ACHN (cell line): ENCODE measurements at places on chromosomes 13 and 19.

DNA sequence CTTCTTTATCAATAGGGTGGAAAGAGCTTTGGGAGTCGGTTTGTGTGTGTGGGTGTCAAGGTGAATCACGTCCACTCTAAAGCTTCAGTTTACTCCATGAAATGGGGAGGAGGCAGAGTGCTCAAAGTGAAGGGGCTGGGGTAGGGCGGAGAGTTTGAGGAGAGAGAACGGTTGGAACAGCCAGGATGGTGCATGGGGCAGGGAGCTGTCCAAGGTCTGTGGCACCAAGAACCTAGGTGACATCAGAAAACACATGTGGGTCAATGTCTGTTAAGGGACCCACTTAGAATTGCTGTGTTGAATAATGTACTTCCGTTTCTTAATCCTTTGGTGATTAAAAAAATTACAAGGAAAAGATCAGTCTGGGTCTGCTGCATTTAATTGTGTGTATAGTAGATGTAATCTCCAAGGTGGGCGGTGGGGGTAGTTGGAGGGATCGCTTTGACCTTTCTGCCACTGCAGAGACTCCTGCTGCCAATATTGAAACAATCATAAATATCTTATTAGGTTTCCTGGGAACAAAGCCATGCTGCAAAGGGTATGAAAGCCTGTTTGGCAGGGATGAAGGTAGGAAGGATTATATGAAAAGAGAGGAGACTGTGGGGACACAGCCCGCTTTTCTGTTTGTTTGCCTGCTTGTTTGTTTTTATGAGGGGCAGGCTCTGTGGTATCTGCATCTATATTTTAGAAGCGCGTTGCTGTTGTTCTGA, 122.3 kb downstream of the ATP8A2 start:
- DNase-seq, result peak; percentile 1

DNA sequence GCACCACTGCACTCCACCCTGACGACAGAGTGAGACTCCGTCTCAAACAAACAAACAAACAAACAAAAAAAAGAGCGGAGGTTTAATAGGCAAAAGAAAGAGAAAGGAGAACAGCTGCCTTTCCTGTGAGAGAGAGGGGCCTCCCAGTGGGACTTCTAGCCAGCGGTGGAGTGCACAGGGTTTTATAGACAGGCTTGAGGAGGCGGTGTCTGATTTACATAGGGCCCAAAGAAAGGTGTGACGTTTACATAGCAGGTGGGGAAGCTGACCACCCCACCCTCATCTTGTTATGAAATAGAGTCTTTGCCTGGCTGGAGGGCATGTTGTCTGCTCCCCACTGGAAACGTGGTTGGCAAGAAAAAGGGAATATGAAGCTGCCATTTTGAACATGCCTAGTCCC, 106.0 kb upstream of the CSNK1A1L start:
- no peak for DNase-seq

- DNase-seq, result no peak
Observed at GRCh38 chr19:48239120-48239519, 16.6 kb downstream of the CARD8 start.

DNA sequence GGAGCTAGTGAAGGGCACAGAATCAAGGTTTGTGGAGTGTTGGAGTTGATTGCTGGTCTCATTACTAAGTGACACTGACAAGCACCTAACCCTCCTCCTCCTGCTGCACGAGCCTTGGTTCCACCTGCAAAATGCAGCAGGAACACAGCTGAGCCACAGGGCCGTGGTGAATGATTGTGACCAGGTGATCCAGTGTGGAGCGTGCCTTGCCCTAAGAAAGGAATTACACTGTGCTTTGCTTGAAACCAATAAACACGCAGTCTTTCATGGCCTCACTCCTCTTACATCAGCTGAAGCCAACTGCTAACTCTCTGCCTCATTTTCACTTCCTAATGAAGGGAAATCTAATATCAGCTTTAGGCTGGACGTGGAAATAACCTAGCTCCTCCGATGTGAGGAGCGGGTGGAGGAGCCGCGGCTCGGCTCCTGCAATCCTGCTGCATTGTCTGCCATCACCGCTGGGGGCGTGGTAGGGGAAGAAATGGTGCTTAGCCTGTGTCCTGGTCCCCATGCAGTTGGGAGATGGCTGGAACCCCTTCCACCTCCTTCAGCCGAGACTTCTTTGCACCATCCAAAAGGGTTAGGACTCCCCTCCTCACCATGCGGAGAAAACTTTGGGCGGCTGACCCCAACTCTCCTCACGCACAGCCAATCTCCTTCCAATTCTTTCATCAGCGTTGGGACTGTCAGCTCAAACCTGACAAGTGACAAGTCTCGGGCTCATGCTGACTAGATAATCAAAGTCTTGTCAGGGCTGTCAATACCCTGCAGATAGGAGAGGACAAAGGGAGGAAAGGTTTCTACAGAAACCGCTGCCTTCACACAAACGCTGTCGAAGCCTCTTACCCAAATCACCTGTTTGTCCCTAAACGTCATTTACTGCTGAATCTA, 427.9 kb downstream of the ZNF536 start:
- DNase-seq, result peak; percentile 10
